ENCODE measurements at places on chromosomes 13 and 19.

GRCh38 chr13:76993021-76993420, 1.1 kb downstream of the CLN5 start:
- DNase-seq = no peak

DNA sequence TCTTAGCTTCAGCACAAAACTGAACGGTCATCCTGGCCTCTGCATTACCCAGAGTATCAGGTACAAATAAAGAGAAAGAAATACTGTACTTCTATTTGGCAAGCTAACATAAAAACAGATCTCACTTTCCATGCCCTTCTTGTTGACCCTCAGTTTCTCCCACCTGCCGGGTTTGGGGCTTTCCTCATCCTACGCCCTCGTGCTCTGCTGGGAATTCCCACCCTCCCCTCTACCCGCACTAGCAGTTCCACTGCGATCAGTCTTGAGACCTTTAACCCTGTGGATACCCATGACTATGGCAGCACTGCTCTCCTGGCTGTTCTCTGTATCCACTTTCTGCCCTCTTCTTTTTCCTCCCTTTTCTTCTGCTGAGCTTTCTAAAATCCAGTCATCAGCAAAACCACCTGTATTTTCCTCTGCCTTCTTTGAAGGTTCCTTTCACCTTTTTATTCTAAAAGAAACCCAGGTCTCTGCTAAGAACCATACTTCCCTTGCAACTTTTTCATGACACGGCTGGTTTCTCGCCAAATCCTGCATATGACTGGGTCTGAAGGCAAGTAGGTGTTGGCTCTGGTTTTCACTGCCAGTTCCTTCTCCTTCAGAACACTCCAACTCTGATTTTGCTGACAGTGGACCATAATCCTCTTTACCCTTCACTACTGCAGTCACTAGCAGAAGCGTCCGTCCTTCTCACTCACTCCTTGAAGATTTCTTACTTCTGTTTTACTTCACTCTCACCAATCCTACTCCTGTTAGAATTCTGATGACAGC, 99.4 kb downstream of the MIPEP start:
- no peak for DNase-seq

DNA sequence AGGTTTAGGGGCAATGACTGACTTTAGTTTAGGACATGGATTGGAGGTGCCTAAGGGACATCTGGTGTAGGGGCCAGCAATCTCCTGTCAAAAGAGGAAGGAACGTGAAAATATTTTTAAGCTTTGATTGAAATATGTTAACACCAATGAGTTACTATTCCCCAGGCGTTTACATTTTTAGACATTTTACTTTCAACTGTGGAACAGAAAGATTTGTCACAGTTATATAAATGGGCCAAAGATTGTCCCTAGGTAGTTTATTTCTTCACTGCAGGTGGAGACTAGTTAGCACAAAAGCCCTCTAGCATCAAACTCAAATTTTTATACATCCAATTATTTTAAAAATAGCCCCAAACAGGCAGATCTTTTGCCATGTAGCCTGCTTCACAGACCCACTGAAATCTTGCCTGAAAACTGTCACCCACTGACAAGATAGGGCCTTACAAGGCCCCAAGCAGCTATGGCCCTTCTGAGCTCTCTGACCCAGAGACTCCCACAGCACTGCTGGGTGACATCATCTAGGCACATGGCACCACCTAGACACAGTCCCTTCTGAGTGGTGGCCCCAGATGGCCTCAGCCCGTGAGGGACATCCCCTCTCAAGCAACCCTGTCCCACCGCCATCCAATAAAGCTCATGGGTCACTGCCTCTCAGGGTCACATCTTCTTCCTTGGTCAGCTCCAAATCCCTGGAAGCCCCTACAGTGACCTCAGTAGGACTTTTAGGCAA, 64.8 kb upstream of the DOCK9 start:
- no peak for DNase-seq

DNA sequence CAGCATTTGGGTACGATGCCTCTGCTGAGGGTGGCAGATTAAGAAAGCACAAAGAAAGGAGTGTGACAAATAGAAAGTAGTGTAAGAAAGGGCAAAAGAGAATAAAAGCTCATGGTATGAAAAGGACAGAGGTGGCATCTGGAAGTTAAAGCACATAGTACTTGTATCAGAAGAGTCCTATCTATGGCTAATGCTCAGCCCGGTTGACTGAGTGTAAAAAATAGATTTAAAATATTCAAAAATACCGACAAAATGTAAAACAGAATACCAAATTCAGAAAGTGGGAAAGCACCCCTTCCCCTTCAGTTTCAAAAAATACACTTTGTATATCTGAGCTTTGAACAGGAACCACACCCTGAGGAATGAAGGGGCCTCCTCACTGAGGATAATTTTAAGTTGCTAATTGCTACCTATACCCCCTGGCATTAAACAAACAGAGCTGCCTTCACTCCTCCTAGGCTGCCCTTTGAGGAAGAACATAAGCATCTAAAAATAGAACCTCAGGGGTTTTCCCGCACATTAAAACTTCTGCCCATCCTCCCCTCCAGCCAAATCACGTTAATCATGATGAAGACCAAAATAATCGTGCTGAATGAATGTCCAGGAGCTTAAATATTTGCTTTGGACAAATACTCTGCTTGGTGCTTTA, 43.3 kb downstream of the DLEU7 start:
- no peak for DNase-seq

GRCh38 chr13:103762523-103762922, 696.3 kb upstream of the SLC10A2 start:
- DNase-seq = no peak

DNA sequence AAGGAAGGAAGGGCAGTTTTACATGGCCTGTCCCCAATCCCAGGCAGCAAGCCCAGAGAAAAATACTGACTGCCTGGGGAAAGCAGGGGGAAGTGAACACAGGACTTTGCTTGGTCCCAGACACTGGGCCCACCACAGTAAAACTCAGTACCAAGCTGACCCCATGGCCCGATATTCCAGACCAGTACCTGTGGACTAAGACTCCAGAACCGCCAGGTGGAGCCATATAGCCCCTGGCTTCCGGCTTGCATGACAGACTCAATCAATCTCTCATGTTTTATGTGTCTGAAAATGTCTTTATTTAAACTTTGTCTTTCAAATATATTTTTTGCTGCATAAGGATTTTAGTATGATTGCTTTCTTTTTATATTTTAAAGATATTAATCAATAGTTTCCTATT, 767.9 kb upstream of the SLITRK6 start:
- DNase-seq = no peak

- DNase-seq = no peak
Measured at GRCh38 chr19:19461671-19462622, 53.4 kb downstream of the TSSK6 start.

DNA sequence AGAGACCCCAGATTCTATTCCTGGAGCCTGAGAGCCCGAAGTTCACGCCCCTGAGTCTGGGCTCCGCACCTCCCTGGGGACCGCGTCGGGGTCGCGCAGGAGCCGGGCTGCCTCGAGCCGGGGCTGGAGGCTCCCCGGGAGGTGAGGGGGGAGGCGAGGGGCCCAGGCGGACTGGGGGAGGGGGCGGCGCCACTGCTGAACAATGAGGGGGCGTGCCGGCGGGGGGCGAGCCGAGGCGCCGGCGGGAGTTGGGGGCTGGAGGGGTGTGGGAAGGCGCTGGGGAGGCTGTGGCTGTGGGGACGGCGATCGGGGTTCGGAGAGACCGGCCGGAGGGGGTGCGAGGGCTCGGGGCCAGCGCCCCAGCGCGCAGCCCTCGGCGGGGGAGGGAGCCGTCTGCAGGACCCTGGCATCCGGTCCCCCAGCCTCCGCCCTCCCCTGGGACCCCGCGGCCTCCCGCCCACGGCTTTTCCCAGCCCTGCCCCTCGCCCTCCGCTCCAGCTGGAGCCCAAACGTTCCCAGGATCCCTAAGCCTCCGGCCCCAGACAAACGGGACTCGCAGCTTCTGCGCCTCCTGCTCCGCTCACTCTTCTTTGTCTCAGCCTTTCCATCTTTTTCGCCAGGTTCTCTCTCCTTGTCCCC, 922 bp downstream of the PLEKHG2 start:
- DNase-seq = peak; percentile 62

GRCh38 chr19:33472691-33473652, 48.6 kb downstream of the PEPD start:
- DNase-seq = no peak

GRCh38 chr19:48746738-48747575, at the start of gene IZUMO1:
Gene IZUMO1 (minus strand): TSS chr19:48746909. CDS start chr19:48745859, 1,050 bp downstream.
- no peak for DNase-seq

- no peak for DNase-seq
Measured at GRCh38 chr13:21672796-21673538, 2.1 kb downstream of the FGF9 start.

- DNase-seq = no peak
Measured at GRCh38 chr13:48505597-48506091, 27.2 kb downstream of the RCBTB2 start.

DNA sequence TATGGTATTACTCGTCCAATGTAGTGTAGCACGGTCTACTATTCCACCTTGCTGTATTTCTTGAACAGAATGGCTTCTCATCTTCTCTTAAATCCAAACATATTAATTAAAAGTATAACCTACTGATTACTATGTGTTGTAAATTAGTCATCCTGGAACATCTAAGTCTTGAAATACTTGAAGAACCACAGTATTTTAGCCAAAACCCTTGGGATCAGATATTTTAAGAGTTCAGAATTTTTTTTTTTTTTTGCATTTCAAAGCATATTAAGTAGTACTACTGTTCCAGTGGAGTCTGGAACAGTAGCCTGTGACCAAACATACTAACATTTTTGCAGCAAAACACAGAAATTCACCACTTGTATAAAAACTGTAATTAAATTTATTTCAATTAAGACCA, 30.1 kb downstream of the ZC3H13 start:
- no peak for DNase-seq

GRCh38 chr19:21474671-21475181, 30.7 kb upstream of the ZNF429 start:
- no peak for DNase-seq

DNA sequence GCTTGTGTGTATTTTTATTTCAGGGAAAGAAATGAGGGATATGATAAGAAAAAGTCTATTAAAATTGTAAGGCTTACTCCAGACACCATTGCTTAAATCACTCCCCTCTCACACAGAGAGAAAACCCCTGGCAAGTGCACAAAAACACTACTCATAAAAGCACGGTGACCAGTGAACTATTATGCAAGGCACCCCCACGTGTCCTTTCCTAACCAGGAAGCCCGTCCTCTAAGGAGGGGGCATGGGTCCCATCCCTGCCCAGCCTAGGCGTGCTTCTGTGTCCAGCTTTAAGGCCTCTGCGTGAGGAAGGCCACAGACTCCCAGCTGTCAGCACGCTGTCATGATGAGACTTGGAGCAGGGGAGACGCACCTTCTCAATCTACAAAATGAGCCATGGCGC, 83.5 kb downstream of the SLC7A1 start:
- DNase-seq = no peak

DNA sequence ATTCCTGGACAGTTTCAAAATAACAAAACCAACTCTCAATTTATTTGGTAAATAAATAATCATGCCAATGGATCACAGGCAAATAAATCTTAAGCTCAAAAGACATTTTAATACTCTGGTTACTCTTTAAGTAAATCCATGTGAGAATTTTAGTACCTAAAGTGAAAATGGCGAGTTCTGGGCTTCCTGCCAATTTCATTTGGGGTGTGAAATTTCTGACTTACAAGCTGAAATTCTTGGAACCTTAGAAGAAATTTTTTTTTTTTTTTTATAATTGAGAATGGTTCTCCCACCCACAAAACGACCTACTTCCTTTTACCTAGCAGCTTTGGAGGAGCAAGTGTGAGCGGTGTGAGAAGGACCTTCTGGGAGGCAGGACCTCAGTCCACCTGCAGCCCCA, 354.5 kb upstream of the NBEA start:
- no peak for DNase-seq

- no peak for DNase-seq
Measured at GRCh38 chr19:15397236-15397635, 17.6 kb upstream of the AKAP8 start.

DNA sequence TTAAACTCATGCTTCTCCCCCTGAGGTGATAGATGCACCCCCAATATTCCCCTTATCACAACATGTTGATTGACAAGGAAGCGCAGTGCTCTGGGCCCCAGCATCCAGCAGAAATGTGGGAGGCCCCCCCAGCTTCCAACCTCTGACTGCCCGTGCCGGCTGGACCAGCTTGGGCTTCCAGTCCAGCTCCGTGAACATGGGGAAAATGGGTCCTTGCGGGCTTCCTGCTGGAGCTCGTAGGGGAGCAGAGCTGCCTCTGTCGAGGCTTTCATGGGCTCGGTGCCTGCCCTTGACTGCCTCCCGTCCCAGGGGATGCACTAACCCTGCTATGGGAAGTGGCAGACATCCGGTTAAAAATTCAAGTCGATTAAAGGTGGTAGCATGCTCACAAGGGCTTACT, 188.9 kb downstream of the COL4A1 start:
- DNase-seq = no peak

- no peak for DNase-seq
Measured at GRCh38 chr19:42202290-42202880, 15.1 kb downstream of the DEDD2 start.

GRCh38 chr13:44622261-44622660, 46.1 kb upstream of the TSC22D1 start:
- DNase-seq = no peak

- DNase-seq = no peak
Measured at GRCh38 chr19:31253526-31254179, 95.6 kb downstream of the TSHZ3 start.

DNA sequence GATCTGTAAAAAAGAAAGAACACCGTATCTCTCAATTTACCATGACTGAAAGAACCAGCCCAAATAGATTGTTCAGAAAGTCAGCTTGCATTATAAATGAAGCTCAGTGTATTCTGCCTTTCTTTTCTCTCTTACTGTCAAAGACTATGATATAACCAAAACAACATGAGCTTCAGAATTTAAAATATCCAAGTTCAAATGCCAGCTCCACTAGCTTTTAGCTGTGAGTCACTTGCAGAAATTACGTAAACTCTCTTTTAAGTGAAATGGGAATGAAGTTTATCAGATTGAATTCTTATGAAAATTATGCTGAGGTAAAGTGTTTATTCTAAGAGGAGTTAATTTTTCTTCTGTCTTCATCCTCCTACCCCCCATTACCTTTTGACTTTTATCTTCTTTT, 20.0 kb upstream of the POSTN start:
- no peak for DNase-seq

GRCh38 chr19:57816652-57817051, 1.9 kb upstream of the ZNF552 start:
- DNase-seq = no peak

GRCh38 chr19:3163230-3163886, 15.2 kb upstream of the S1PR4 start:
- DNase-seq = peak; percentile 76

- DNase-seq = no peak
Measured at GRCh38 chr13:35994131-35994966, 136.8 kb downstream of the DCLK1 start.

GRCh38 chr19:4966591-4966990, 2.3 kb upstream of the KDM4B start:
- DNase-seq = no peak

GRCh38 chr19:42095142-42095813, 19.3 kb downstream of the ZNF574 start:
- DNase-seq = no peak

GRCh38 chr19:48815870-48816501, 5.2 kb upstream of the BCAT2 start:
- peak; percentile 58 for DNase-seq

- no peak for DNase-seq
Measured at GRCh38 chr19:48982280-48982679, 10.8 kb downstream of the GYS1 start.

GRCh38 chr19:10502524-10503001, 593 bp downstream of the KEAP1 start:
- peak; percentile 88 for DNase-seq

- peak; percentile 78 for DNase-seq
Measured at GRCh38 chr19:49475995-49476880, 2.2 kb downstream of the FLT3LG start.

Measured in NCI-H1436 (cell line).